ENCODE measurements at places on chromosomes 4 and X.

DNA sequence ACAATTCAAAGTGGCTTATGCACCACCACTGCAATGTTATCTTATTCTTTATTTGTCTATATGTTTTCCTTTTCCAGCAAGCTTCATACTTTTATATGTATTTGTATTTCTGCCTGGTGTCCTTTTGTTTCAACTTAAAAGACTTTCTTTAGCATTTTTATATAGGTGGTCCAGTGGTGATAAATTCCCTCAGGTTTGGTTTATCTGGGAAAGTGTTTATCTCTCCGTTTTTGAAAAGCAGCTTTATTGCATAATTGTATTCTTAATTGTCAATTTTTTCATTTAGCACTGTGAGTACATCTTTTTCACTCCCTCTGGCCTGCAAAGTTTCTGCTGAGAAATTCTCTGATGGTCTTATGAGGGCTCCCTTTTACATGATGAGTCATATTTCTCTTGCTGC is 479.0 kb upstream of the GRID2 start:
- no peak for DNase-seq

- DNase-seq = no peak
These were observed 54.5 kb downstream of the FHDC1 start for GRCh38 chr4:152990471-152991131.

DNA sequence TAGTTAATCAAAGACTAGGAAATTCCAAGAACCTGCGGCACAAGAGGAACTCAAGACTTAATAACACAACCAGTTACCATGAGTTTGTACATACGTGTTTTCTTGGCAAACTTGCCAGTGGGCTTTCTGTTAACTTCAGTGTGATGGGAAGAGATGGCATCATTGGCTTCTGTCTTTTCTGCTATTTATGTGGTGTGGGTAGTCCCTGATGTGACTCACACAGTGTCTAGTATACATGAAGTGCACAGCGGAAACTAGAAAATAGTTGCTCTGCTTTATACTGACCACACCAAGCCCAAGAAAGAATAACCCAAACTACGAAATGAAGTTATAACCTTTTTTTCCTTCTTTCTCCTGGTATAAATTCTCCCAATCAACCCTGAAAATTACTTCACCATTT is 24.5 kb downstream of the DAPP1 start:
- DNase-seq = no peak

DNA sequence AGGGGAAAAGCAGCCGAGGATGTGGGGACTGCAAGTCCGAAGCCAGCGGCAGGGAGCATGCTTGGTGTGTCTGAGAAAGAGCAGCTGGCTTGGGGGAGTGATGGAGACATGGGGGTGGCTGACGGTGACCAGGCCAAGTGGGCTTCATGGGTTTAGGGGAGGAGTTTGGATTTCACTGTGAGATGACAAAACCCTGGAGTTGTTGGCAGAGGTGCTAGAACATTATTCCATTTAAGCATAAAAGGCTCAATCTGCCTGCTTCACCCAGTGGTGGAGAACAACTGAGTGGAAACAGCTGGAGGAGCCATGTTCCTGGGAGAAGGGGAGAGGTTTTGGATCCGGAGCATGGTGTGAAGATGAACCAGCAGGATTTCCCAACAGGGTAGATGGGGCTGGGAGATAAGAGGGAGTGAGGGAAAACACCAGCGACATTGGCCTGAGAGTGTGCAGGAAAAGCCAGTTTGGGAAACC is 318.0 kb upstream of the TAPT1 start:
- DNase-seq = peak; percentile 45

GRCh38 chrX:126655061-126655460 is 102.4 kb upstream of the DCAF12L1 start:
- DNase-seq = no peak

- no peak for DNase-seq
These were observed 112.9 kb downstream of the KCNIP4 start for GRCh38 chr4:21835712-21836111.
